ENCODE measurements at places on chromosomes 3 and 15.

GRCh38 chr15:33722005-33722672 is 246.2 kb upstream of the CHRM5 start:
- peak; percentile 20 for DNase-seq

GRCh38 chr3:167714871-167715270 is 19.8 kb downstream of the PDCD10 start:
- no peak for DNase-seq

DNA sequence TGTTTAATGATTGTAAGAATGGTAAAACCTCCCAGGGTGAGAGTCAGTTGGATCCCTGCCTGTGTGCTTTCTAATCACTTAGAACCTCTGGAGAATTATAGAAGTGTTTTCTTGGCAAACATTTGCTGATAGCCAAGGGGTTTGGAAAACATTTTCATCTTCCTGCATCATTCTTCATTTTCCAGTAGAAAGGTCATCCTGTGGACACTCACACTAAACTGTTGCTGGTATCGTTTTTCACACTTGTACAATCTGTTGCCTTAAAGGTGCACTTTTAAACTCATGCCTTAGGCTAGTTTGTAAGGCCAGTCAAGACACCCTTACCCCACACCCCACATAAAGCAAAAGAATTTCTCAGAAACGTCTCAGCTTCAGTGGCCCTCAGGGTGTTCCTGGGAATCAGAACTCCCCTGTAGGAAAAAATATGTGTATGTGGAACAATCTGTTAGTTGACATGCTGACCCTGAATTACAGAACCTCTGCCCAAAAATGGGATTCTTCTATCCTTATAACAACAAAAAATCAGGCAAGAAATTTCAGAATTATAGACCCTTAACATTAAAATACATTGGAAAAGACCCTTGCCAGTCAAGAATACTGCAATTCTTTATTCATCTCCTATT is 5.8 kb upstream of the PLD1 start:
- no peak for DNase-seq

DNA sequence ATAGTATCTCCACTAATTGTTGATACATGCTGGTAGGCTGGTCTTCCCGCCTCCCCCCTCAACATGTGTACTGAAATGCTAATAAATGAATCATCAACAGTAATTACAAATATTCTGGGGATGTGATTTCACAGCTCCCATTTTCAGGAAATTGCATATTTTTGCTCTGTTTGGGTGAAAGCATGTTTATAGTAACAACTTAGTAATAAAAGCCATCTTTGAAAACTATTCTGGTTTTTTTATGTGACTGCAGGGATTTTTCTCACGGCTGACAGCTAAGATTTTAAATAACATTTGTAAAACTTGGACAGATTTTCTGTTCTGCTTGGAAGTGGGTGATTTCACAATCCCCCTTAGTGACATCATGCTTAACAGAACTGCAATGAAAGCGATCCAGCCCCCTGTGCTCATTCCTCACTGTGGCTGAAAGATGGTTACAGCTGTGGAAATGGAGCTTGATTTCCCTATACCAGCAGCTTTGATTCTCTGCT is 25.6 kb upstream of the FAM174B start:
- DNase-seq, result peak; percentile 81

DNA sequence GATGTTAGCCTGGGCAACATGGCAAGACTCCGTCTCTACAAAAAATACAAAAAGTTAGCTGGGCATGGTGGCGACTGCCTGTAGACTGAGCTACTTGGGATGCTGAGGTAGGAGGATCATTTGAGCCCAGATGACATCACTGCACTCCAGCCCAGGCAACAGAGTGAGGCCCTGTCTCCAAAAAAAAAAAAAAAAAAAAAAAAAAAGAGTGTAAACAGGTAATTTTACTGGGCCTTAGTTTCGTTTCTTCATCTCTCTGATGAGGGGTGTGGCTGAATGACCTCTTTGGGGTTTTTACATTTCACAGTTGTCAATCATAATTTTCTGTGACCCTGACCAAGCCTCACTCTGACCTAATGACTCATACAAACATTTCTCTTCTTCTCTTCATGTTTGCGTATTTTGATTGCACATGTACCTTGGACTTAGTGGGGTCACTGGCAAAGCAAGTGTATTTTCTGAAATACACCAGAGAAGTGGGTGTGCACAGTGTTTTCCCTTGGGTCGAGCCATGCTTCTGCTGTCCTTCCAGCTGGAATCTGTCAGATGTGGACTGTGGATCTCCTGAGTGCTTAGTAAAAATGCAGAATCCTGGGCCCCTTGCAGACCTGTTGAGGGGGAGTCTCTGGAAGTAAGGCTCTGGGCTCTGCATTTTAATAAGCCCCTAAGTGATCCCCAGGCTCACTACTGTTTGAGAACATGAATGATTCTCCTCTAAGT is 140.5 kb downstream of the FNDC3B start:
- no peak for DNase-seq

DNA sequence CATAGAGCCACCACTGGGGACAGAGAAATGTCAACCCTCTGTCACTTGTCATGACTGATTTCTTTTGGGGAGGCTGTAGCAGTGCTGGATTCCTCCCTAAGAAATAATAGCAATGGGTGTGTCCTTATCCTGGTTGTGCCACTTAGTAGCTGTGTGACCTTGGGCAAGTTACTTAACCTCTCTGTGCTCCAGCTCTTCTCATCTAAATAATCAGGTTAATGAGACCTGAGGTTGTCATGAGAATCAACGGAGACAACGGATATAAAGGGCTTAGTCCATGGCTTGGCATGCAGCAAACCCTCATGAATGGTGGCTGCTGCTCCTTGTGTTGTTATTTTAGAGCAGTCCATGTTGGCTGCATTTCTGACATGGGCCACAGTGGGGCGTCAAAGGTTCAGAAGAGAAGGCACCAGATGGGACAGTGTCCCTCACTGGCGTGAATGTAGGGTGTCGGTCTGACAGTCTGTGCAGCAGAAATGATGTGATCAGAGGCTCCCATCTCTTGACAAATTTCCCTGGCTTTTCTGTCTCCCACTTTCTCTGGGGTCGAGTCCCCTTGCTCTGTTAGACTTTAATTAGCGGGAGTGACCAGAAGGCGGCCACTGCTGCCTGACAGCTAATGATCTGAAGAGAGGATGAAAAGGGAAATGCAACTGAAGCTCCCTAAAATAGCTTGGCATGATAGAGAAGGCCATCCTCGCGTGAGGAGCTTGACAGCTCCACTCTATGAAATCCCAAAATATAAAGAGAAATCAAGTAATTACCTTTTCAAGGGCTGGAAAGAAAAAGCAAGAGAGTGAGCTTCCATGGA is 209.4 kb downstream of the CADPS start:
- peak; percentile 87 for DNase-seq

DNA sequence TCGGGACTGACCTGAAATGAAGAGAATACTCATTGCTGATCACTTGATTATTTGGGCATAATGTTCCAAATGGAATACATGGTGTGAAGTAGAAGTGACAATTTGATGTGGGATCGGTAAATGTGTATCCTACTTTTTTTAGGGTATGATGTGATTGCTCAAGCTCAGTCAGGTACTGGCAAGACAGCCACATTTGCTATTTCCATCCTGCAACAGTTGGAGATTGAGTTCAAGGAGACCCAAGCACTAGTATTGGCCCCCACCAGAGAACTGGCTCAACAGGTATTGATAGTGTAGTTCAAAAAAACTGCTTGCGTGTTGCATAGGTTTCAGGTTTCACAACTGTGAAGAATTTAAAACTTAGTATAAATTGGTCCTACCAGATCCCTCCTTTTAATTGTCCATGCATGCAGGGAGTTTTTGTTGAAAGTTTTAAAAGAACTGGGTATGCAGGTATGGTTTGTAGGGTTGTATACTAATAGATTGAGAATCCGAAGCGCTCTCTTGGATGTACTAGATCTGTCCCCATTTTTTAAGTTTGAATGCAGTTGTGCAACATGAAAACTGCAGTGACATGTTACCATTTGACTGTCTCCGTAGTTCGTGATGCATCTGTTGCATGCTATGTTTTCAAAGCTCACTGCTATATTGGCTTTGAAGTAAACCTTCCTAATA is 1.6 kb downstream of the EIF4A2 start:
- DNase-seq, result no peak

GRCh38 chr15:86917361-86917671 is 837.6 kb downstream of the AGBL1 start:
- no peak for DNase-seq

All from astrocyte of the hippocampus (primary cell).